A549 treated with Mapracorat at 1 μM for 4 hours (cell line): ENCODE measurements at places on chromosomes 7 and 10. TPM values are rescaled to one million over a fixed set of nuclear protein-coding genes. Genes with fewer than 3 reads are reported as not detected.

The BLNK gene
- total RNA-seq: 0.07 TPM in 1 of 5 replicates, not detected in the others

The IKZF1 gene
- not detected in 5 replicates for total RNA-seq

The CISD1 gene
- 43.3 to 56.7 TPM (median 50.0 TPM) in 5 replicates for total RNA-seq

The PAX4 gene
- not detected in 5 replicates for total RNA-seq

The CCDC6 gene
- 31.0 to 33.7 TPM (median 31.9 TPM) in 5 replicates for total RNA-seq

The PRTFDC1 gene
- 15.6 to 18.2 TPM (median 16.1 TPM) in 5 replicates for total RNA-seq

The PLXNA4 gene
- total RNA-seq: 0.66 to 1.3 TPM (median 0.94 TPM) in 5 replicates

The HOGA1 gene
- 1.6 to 2.6 TPM (median 1.8 TPM) in 5 replicates for total RNA-seq

The VAX1 gene
- total RNA-seq: 0.97 to 1.7 TPM (median 1.5 TPM) in 5 replicates

The PRKG1 gene
- total RNA-seq: not detected in 5 replicates

The CYP26A1 gene
- total RNA-seq: 1.7 to 3.0 TPM (median 2.5 TPM) in 5 replicates

The PANK1 gene
- total RNA-seq: 5.5 to 7.4 TPM (median 6.6 TPM) in 5 replicates

The GRID2IP gene
- total RNA-seq: 0.08 TPM in 1 of 5 replicates, not detected in the others

The DLX5 gene
- total RNA-seq: not detected in 5 replicates

The CEP55 gene
- 57.5 to 72.2 TPM (median 65.1 TPM) in 5 replicates for total RNA-seq

The CYP26C1 gene
- 0.07 TPM in 1 of 5 replicates, not detected in the others for total RNA-seq

The EMX2 gene
- total RNA-seq: not detected in 5 replicates

The PTF1A gene
- not detected in 5 replicates for total RNA-seq

The LIPF gene
- total RNA-seq: not detected in 5 replicates

The ASB10 gene
- total RNA-seq: not detected in 5 replicates

The TWIST1 gene
- 1.5 to 4.4 TPM (median 3.9 TPM) in 5 replicates for total RNA-seq

The AMZ1 gene
- total RNA-seq: 0.02 TPM in 1 of 5 replicates, not detected in the others

The GARIN1A gene
- total RNA-seq: 0.26 to 1.1 TPM (median 0.34 TPM) in 5 replicates

The MEOX2 gene
- not detected in 5 replicates for total RNA-seq

The GIMAP8 gene
- not detected in 5 replicates for total RNA-seq

The METTL27 gene
- total RNA-seq: 6.3 to 12.0 TPM (median 10.8 TPM) in 5 replicates

The CD36 gene
- total RNA-seq: 0.27 to 0.32 TPM (median 0.28 TPM) in 3 of 5 replicates, not detected in the others

The TSPAN12 gene
- 0.46 to 0.59 TPM (median 0.49 TPM) in 5 replicates for total RNA-seq

The TEX47 gene
- not detected in 5 replicates for total RNA-seq

The VCL gene
- 153 to 228 TPM (median 198 TPM) in 5 replicates for total RNA-seq

The HK1 gene
- total RNA-seq: 37.9 to 41.4 TPM (median 39.6 TPM) in 5 replicates

The PMPCB gene
- total RNA-seq: 60.8 to 75.6 TPM (median 65.3 TPM) in 5 replicates

The SPDYE2B gene
- total RNA-seq: not detected in 5 replicates

The HABP2 gene
- 0.04 to 0.13 TPM (median 0.09 TPM) in 4 of 5 replicates, not detected in the other for total RNA-seq
